AG04450 (cell line): ENCODE measurements at places on chromosomes 6 and 20.

DNA sequence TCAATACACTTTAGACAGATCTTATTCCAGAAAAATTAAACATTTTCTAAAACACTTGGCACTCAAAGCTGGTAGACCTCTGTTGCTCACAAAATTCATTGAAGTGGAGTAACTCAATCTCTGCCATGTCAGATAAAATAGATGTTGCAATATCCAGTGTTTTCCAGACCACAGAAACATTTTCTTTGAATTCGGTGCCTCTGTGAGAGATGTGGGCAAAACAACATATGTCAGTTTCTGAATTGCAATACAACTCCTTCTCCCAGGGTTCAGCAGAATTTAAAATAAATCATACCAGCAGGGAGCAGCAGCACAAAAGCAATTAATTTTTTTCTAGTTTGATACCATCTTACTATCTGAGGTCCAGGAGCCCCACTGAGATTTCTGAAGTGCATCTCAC is 11.3 kb upstream of the PKHD1 start:
- no peak for DNase-seq

- DNase-seq = no peak
Observed at GRCh38 chr6:170139531-170139930, 151.3 kb downstream of the DLL1 start.

GRCh38 chr6:144667532-144668503 is 382.7 kb downstream of the UTRN start:
- no peak for DNase-seq

DNA sequence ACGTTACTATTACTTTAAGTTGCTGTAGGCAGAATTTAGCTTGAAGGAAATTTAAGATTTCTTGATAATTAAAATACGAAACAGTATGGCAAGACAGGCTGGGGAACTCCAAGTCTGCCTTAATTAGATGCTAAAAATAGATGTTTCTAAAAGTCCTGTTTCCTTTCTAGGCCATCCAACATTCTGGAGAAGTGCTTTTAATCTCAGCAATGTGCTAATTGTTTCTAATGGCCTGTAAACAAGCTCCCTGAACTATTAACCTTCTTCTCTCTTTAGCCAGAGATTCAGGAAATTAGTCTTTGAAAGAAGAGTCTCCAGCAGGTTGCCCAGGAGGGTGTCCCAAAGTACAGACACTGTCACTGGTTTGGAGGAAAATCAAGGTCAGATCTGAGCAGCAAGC is 677.3 kb upstream of the AGPAT4 start:
- DNase-seq = no peak

DNA sequence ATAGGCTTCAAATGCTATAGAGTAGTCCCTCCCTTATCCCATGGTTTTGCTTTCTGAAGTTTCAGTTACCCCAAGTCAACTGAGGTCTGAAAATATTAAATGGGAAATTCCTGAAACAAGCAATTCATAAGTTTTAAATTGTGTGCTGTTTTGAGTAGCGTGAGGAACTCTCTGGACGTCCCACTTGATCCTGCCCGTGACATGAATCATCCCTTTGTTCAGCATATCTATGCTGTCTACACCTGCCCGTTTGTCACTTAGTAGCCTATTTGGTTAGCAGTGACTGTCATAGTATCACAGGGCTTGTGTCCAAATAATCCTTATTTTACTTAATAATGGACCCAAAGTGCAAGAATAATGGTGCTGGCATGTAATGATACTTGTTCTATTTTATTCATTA is 5.0 kb downstream of the PCMT1 start:
- DNase-seq = no peak

- peak; percentile 57 for DNase-seq
Observed at GRCh38 chr6:84227434-84228197, at the start of gene CEP162. TSS of gene CEP162 (minus strand) at chr6:84227643. CDS start at chr6:84226393, 1,250 bp downstream.

DNA sequence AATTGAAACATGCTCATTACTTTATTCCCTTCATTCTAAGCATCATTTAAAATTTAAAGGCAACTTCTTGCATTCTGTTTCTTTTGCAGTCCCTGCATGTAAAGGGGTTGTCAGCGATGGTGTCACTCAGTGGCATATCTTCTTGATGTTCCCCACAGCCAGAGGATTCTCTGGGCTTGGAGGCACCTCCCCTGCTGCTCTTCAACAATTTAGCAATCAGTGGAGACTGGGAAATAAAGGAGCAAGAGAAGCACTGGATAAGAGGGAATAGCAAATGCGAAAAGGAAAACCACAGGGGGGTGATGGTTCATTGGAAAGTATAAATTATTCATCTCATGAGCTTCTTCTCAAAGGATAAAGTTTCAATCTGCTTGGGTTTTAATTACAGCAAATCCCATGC is 30.7 kb upstream of the MC3R start:
- no peak for DNase-seq

DNA sequence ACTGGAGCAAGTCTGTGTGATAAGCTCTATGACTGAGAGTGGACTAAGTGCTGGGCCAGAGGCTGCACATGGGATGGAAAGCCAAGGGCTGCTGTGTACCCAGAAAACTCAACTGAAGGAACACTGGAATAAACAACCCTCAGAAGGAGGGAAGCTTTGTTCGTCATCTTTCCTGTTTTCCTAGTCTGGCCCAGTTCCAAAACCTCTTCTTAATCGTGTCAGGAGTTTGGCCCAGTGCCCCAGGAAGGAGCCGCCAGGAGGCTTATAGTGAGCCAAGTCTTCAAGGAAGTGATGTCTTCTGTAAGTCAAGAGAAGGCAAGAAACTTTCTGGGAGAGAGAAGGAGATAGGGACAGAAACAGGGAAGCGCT is 23.3 kb upstream of the TOP1 start:
- peak; percentile 94 for DNase-seq

DNA sequence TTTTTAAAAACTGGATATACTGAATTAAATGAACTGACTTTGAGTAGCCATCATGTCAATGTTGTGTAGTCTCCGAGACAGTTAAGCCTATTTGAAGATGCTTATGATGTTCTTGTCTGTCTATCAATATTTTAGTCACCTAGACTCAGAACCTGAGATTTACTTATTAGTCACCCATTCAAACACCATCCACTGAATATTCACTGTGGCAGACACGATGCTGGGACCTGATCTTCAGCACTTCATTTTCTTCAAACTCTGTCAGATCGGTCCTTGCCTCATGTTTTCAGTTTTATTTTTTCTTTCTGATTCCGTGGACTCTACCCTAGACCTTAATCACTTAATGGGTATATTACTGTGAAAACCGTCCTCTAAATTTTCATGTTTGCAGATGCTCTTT is 123.7 kb upstream of the MCHR2 start:
- DNase-seq = no peak

- DNase-seq = no peak
Observed at GRCh38 chr6:63690221-63690620, 54.6 kb downstream of the PHF3 start.

GRCh38 chr20:49890471-49891361 is 24.6 kb downstream of the SPATA2 start:
- no peak for DNase-seq

DNA sequence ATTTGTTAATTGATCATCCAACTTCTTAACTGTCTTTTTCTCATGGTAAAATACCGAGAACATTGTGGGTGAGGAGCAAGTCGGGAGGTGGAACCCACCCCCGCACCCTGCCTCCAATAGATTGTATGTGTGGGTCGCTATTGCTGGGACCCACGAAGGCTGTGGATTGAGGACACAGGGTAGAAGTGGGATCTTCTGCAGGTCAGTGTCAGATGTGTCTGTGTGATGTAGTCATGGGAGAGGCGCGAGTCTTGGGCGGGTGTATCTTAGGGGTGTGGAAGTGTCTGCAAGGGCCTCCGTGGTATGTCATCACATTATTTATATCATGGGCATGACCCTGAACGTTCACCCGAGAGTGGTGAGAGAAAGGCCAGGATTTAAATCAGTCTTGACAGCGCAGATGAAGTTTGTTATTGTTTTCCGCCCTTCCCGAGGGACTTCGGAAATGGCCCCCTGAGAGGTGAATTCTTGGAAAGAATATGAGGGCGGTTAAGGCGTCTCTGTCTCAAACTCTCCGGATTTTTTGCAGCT is 472 bp upstream of the PAQR8 start:
- no peak for DNase-seq

GRCh38 chr6:70312165-70312745 is 9.4 kb upstream of the COL9A1 start:
- peak; percentile 34 for DNase-seq

- no peak for DNase-seq
Observed at GRCh38 chr20:48098099-48098498, 312.8 kb upstream of the SULF2 start.

GRCh38 chr20:58853976-58854637 is 1.6 kb downstream of the GNAS start:
- DNase-seq = no peak

- DNase-seq = no peak
Observed at GRCh38 chr6:66825539-66825938, 1118.5 kb upstream of the EYS start.

DNA sequence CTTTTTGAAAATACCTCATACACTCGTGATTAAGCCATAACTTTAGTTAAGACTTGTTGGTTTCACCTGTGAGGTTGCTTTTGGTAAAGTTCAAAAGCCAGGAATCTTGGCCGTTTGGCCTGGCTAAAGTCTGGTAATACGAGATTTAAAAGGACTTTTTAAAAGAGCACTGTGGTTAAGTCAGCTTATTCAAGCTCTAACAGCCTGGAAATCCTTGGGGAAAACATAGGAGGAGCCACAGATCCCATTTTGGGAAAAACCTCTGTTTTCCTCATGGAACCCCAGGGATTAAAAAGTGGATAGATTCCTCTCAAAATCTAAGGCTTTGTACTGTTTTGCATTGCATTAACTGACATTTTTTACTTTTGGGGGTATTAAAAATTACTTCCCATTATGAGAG is 13.7 kb upstream of the SLC22A16 start:
- DNase-seq = no peak

- no peak for DNase-seq
Observed at GRCh38 chr20:50281831-50282591, 91.4 kb downstream of the CEBPB start.

DNA sequence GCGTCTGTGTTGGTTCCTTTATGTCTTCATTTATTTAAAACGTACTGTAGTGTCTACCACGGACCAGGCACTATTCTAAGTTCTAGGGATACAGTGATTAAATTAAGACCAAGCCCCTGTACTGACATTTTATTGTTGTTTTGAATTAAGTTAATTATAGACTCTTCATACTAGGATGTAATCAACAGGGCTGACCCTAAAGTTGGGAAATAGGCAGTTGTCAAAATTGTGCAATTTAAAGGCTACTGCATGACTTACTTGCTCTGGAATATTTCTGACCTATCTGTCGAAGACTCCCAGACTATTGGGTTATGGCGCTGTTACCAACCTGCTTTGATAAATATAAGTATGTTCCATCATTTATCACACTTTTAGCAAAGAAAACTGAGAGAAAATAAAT is 6.7 kb downstream of the MYO6 start:
- no peak for DNase-seq

DNA sequence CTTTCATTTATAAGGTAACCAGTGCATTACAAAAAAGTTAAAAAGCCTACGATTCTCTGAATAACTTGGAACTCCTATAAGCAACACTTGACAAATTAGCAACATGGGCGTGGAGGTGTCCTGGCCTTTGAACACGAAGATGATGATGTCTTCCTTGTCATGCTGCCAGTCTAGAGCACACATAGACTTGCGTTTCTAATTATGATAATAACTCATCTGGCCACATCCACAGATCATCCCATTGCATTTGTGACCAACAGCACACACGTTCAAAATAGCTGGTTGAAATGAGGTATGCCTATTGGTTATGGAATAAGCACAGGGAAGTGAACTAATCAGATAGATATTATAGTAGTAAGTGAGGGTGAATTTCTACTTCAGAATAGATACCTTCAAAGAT is 608.9 kb downstream of the PRKN start:
- no peak for DNase-seq

DNA sequence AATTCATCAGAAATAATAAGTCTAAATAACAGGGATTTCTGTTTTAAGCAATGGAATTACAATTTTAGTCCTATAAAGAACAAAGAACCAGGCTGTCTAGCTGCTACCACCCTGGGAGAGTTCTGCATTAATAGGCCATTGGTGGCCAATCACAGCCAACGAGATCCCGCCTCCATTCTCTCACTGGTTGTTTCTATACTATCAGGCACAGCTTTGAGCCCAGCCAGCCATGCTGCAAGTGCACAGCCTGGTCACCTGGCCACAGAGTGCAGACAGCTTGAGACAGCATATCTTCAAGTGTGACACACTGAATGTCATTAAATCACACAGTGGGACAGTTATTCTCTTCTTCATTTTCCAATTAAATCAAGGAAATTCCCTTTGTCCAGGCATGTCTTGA is 16.1 kb upstream of the RAB22A start:
- DNase-seq = no peak

GRCh38 chr6:79173378-79173777 is 61.1 kb downstream of the HMGN3 start:
- no peak for DNase-seq

DNA sequence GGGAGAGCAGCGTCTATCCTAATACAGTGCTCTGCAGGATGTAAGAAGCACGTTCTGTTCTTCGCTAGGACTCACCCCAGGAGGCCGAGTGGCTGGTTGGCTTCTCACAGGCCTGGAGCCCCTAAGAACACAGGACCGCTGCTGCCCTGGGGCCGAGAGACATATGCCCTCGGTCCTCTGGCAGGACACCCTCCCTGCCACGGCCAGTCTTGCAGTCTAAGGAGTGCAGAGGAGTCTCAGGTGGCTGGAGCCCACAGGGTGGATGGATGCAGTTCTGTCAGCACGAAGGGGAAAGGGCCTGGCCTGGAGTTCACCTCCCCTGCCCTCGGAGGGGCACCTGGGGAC is 96.5 kb downstream of the SMOC2 start:
- no peak for DNase-seq

GRCh38 chr20:50358971-50359370 is 151.2 kb upstream of the PTPN1 start:
- DNase-seq = no peak

- no peak for DNase-seq
Observed at GRCh38 chr20:16179919-16180318, 393.3 kb downstream of the KIF16B start.

DNA sequence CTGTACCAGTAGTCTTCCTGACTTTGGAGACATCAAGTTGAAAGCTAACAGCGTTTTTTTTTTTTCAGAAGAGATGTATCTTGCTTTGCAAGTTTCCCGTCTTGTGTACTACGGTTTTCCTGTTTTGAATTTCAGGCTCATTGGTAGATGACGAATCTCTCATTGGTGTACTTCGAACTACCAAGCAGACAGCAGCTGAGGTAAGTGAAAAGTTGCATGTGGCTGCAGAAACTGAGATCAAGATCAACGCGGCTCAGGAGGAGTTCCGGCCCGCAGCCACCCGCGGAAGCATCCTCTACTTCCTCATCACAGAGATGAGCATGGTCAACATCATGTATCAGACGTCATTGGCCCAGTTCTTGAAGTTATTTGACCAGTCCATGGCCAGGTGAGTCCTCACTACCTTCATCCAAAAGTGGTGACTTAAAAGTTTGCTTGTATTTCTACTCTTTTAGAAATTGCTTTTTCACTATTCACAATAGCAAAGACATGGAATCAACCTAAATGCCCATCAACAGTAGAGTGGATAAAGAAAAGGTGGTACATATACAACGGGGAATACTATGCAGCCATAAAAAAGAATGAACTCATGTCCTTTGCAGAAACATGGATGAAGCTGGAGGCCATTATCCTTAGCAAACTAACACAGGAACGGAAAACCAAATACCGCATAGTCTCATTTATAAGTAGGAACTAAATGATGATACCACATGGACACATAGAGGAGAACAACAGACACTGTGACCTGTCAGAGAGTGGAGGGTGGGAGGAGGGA is 110.6 kb upstream of the GLP1R start:
- no peak for DNase-seq

GRCh38 chr6:169795196-169795595 is 43.8 kb downstream of the ERMARD start:
- no peak for DNase-seq
